ENCODE measurements at places on chromosomes 16 and 17.

DNA sequence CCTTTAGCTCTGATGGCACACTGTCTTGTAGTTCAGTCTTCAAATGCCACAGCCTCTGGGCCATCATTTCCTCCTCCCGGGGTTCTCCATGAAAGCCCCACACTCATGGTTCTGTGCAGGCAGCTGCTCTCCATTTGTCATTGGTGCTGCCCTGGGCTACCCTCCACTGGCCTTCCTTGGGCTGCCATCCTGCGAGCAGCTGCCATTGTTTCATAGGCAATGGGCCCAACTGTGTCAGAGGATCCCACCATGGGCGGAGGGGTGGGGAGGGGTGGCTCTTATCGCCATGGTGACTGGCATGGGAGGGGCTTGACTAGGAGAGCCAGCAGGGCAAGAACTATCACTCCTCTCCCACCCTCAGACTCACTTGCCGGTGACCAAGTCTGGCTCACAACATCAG lies 38.6 kb upstream of the BRD7 start:
- DNase-seq, result no peak

DNA sequence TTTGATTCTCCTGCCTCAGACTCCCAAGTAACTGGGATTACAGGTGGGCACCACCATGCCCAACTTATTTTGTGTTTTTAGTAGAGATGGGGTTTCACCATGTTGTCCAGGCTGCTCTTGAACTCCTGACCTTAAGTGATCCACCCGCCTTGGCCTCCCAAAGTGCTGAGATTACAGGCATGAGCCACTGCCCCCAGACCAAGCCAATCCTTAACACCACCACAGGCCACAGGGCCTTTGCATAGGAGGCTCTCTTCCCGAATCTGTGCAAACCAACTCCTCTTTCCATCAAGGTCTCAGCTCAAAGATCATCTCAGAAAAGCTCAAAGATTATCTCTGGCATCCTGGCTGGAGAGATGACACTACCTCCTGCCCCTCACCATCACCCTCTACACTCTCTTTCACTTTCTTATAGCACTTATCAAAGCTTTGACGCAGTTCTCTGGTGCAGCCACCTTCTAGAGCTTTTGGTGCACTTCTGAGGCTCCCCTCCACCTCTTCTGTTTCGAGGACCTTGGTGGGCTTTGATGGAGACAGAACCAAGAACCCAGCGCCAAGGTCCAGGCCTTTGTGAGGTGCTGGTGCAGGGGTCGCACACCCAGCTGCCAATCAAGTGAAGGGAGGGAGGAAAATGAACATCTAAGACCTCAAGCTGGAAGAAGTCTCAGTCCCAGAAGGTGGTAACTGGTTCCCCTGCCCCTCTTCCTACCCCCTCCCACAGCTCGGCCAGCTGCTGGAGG lies 23.2 kb upstream of the PHB1 start:
- DNase-seq, result no peak

DNA sequence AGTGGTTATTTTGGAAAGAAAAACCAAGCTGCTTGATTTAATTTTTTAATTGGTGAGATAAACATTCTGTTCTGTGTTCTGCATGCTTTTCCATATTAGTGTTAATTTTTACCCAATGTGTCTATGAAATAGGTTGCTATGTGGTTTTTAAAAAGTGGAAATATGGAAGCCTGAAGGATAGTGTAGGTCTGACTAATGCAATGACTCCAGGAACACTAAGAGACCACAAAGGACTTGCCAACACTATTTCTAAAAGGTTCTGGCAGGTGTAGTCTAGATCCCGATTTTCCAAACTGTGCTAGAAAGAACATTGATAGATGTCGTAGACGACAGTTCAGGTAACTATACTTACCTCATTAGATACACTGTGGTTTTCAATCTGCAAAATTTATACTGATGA lies 877.4 kb upstream of the GOT2 start:
- no peak for DNase-seq

- DNase-seq, result no peak
These were observed 18.3 kb downstream of the CPNE7 start for GRCh38 chr16:89593841-89594240.

GRCh38 chr16:88597856-88598491 lies 27.8 kb downstream of the ZC3H18 start:
- no peak for DNase-seq

GRCh38 chr16:14502932-14503741 lies 126.9 kb downstream of the PARN start:
- DNase-seq, result peak; percentile 83
